ENCODE measurements at places on chromosomes 1 and 21.

DNA sequence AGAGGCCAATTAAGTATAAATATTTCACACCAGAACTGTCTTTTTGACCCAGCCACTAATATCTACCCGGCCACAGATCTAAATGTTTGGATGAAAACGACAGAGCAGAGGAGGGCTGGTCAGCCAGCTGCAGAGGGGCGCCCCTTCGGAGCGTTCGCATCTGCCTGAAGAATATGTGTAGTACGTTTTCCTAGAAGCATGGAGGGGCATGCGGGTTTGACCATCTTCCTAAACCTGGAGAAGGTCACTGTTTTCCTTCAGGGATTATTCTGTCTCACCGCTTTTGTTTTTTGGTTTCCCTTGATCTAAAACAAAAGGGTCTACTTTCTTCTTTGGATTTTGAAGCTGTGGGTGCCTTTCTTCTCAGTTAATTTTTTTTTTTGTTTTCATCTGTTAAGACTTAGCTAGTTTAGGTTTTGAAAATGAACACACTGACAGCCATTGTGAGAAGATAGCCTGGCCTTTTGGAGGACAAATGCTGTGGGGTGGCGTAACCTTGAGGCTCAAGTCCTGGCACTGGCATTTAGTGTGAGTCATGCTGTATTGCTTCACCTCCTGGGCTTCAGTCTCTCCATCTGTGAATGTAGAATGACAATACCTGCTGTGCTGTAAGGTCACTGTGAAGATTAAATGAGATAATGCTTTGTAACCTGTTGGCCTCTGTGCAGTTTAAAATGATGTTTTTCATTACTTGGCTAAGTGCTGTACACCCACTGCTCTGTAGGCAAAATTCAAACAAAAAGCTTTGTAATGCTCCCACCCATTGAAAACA lies 74.1 kb upstream of the IRF2BP2 start:
- DNase-seq: no peak

DNA sequence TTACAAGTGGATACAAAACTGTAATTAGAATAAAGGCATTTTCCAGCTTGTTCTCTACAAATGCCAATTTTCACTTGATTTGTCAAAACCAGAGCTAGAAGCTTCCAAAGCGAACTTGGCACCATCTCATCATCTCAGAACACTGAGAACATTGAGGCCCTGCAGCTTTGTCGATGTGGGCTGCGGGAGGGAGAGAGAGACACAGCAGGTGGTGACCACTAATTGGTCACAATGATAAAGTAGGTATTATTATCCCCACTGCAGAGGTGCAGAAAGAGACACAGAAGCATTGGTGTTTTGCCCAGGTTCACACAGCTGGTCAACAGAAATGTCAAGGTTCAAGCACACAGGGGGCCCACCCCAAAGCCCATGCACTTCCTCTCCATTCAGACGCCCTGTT lies 72.2 kb upstream of the KRTAP19-8 start:
- DNase-seq: peak; percentile 34

DNA sequence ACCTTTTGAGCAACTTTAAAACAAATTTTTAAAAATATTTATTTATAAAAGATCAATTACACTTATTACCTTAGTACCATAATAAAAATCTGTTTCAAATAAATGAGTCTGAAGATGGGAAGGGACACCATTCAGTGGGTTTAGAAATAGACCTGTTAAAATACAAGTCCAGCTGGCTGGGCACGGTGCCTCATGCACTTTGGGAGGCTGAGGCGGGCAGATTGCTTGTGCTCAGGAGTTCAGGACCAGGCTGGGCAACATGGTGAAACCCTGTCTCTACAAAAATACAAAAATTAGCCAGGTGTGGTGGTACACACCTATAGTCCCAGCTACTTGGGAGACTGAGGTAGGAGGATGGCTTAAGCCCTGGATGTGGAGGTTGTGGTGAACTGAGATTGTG lies 57.0 kb downstream of the ITSN1 start:
- DNase-seq: no peak

DNA sequence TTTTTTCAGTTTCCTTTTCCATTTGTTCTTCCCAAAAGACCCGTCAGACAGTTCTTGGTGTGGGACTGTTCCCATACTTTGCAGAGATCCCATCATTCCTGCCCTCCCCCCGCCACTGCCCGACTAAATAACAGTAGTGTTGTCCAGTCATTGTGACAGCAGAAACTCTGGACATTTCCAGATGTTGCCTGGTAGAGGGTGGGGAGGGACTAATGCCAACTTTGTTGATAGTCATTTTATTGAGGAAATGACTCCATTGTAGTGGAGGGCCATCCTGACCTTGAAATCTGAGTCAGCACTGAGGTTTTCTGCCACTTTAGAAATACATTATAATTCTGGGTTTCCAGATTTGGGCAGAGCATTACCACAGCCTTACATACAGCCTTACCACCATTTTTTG lies 85.4 kb downstream of the CEP350 start:
- no peak for DNase-seq

GRCh38 chr1:26102119-26102518 lies 9.5 kb upstream of the PDIK1L start:
- DNase-seq: no peak

GRCh38 chr1:167746013-167746672 lies 24.4 kb downstream of the MPZL1 start:
- DNase-seq: no peak

GRCh38 chr1:241934201-241934848 lies 23.2 kb upstream of the BECN2 start:
- DNase-seq: peak; percentile 55

DNA sequence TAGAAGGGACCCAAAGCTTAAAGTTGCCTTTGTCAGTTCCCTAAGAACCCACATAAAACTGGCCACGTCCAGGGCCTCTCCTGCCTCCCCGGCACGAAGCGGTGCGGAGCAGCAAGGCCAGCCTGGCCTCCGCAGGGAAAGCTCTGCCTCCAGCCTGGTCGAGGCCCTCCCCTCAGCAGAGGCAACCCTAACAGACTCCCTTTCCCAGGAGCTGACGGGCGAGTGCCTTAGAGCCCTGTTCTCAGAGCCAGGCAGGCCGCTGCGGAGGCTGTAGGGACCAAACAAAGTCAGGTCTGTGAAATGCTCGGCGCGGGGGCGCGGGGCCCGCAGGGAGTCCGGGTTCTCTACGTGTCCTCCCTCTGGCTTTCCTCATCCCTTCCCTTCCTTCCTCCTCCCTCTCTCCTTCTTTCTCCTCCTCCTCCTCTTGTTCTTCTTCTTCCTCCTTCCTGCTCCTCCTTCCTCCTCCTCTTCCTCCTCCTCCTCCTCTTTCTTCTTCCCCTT lies 40.7 kb downstream of the RIPK4 start:
- no peak for DNase-seq

GRCh38 chr1:38481871-38482826 lies 377.4 kb downstream of the RRAGC start:
- no peak for DNase-seq

- DNase-seq: no peak
These were observed 12.9 kb downstream of the PLEKHM2 start for GRCh38 chr1:15696956-15697521.

GRCh38 chr1:69377507-69377906 lies 190.2 kb upstream of the LRRC7 start:
- no peak for DNase-seq

GRCh38 chr1:147169840-147170674 lies 2.2 kb downstream of the PRKAB2 start:
- DNase-seq: no peak

GRCh38 chr1:40039245-40039756 lies 1.2 kb upstream of the CAP1 start:
- no peak for DNase-seq

DNA sequence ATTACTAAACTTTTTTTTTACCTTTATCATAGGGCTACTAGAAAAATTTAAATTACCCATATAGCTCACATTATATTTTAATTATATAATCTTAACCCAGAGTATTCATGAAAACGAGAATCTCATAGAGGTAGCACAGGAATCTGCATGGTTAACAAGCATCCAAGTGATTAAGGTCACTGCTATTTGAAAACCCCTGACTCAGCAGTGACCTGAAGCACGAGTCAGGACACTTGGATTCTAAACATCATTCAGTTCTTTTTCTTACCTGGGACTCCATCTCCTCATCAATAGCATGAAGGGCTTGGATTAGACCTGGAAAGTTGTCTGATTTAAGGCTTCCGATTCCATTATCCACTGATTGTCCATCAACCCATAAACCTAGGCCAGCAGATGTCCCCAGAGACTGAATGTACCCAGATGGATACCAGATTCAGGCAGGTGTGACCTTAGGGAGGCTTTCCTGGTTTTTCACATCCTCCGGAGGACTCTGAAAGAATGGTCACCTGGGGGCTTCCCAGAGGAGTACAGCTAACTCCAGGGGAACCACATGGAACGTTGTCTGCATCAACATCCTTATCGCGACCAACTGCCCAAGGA lies 174.3 kb downstream of the SETD4 start:
- DNase-seq: no peak

- no peak for DNase-seq
These were observed 161.2 kb downstream of the PSMG1 start for GRCh38 chr21:39022035-39022434.

- no peak for DNase-seq
These were observed 41.8 kb upstream of the LRRC52 start for GRCh38 chr1:165501970-165502348.

GRCh38 chr1:170854677-170855076 lies 80.7 kb upstream of the MROH9 start:
- DNase-seq: no peak

GRCh38 chr21:18007121-18007520 lies 188.0 kb upstream of the C21orf91 start:
- DNase-seq: no peak

GRCh38 chr1:229579059-229579673 lies 20.7 kb upstream of the ABCB10 start:
- no peak for DNase-seq

GRCh38 chr1:7781923-7782495 lies 2.1 kb upstream of the PER3 start:
- no peak for DNase-seq

GRCh38 chr1:189939967-189940366 lies 537.7 kb downstream of the BRINP3 start:
- no peak for DNase-seq

DNA sequence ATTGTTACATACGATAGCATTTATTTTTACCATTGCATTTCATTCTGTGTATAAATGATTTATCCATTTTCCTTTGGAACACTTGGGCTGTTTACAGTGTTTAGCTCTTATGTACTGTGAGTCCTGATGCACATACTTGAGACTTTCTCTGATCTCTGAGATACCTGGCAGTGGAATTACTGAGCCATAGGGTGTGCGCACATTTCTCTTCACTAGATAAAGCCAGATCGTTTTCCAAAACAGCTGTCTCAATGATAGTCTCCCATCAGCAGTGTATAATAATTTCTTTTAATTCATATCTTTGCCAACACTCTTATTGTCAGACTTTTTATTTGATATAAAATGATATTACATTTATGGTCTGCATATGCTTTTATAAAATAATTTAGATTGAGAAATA lies 66.2 kb downstream of the VPS13D start:
- DNase-seq: no peak

GRCh38 chr21:26098772-26099397 lies 71.7 kb downstream of the APP start:
- no peak for DNase-seq

- DNase-seq: no peak
These were observed 70.0 kb upstream of the B3GALT5 start for GRCh38 chr21:39542736-39543135.

- no peak for DNase-seq
These were observed 45.1 kb upstream of the PALMD start for GRCh38 chr1:99600782-99601181.

All from HEK293T (cell line).